ENCODE measurements at places on chromosomes 6 and 20.

DNA sequence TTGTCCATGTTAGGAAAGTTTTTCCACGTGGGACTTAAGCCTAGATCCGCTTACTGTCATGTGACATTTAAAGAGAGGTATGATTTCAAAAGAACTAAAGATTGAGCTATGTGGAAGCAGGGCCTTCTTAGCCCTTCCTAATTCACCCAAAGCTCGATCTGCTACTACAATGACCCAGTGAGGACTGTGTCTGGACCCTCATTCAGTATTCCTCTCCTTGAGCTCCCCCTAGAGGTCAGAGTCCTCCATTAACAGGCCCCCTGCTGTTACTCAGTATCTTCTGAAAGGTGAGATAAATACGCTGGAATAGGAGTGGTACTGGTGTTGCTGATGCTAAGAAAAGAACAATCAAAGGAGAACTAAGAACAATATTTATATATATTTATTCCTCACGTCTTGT, 414.0 kb downstream of the GJA1 start:
- peak; percentile 31 for DNase-seq

DNA sequence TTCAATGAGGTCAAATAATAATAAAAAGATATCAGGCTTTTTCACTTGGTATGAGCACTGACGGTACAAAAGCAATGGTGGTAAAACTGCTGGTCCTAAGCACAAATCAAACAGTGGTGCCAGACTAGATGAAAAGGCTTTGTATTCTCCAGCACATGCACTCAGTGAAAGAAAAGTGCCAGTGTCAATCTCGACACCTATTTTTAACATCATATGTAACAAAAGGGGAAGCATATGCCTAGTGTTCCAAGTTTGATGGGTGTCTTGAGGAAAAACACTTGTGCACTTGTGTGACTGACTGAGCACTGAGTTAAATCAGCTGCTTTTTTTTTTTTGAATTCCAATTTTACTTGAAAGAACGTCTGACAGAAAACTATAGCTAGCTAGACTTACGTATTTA, 27.3 kb downstream of the MED23 start:
- DNase-seq: no peak

- no peak for DNase-seq
Measured at GRCh38 chr6:41028561-41029412, 10.2 kb downstream of the UNC5CL start.

DNA sequence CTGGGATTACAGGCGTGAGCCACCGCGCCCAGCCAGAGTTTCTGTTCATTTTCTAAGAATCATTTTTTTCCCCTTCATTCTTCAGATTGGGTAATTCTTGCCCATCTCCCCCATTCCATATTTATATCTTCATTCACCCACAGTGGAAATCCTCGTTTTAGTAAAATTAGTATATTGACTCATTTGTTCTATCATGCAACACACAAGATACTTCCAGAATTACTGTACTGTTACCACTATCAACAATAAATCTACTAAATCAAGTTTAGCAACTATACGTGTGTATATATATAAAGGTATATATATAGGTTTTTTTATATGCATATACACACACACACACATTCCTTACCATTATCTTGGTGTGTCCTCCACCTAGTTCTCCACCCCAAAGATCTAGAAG, 41.2 kb upstream of the KCNG1 start:
- no peak for DNase-seq

DNA sequence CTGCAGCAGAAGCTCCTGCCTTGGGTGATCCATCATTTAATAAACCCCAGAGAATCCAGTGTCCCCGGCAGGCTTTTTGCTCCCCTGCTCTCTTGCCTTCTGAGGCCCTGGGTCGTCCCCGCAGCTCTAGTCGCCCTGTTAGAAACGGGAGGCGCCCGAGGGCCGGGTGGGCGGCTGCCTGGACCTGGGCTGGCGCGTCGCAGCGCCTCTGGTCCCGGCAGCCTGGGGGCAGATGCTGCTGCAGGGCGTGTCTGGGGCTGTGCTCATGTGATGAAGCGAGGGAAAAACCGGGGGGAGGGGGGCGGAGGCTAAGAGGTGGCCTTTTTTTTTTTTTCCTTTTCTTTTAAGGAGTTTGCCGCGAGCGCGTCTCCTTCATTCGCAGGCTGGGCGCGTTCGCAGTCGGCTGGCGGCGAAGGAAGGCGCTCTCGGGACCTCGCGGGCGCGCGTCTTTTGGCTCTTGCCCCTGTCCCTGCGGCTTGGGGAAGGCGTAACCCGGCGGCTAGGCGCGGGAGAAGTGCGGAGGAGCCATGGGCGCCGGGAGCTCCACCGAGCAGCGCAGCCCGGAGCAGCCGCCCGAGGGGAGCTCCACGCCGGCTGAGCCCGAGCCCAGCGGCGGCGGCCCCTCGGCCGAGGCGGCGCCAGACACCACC, 394 bp downstream of the AKAP12 start:
- no peak for DNase-seq

DNA sequence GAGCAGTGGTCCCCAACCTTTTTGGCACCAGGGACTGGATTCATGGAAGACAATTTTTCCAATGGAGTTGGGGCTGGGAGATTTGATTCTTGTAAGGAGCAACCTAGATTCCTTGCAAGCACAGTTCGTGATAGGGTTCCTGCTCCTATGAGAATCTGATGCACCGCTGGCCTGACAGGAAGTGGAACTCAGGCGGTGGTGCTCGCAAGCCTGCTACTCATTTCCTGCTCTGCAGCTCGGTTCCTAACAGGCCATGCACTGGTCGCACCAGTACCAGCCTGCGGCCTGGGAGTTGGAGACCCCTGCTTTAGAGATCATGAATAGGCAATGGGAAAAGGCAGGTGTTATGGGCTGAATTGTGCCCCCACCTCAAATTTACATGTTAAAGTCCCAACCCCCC, 131.2 kb downstream of the PFDN4 start:
- no peak for DNase-seq

Measured in CD4-positive, alpha-beta T cell (primary cell).